ENCODE measurements at places on chromosomes 1 and 21. TPM values are rescaled to one million over a fixed set of nuclear protein-coding genes. Genes with fewer than 3 reads are reported as not detected.
A peak's percentile ranks its signal among the peaks of the same experiment; 100 is the strongest.

ABCA4 gene
- total RNA-seq, result not detected

GBP6 gene
- 0.27 TPM for total RNA-seq

CHD5 gene
- 0.67 TPM for total RNA-seq

DNA sequence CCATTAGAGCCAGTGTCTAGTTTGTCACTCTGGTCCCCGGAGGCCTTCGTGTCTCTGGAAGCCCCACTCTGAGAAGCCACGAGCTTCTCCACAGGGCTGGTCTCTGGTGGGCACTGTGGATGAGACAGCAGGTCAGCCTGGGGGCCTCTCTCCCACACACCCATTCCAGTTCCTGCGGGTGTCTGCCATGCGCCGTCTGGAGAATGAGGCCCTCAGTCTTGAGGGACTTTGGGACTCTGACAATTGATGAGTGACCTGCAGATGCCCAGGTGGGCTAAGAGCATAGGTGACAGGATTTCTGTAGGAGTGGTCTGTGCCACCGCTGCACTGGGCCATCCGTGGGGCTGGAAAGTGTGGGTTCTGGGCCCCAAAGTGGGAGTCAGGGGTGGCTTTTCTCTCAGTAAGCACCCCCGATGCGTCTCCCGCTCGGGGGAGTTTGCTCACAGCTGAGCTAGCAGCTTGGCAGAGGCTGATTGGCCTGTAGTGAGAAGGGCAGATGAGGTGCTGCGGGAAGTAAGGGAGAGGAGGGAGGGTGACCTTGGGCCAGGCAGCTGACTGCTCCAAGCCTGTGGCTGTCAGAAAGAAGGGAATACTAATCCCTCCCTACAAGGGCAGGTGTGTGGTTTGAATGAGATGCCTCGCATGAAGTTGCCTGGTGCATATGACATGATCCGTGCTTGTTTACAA is 26.4 kb downstream of the LHX4 start:
- DNase-seq, result no peak
- no peaks in the 10 kb centered on the region for H3K4me1 ChIP-seq
- H3K36me3 ChIP-seq, result no peaks in the 10 kb centered on the region
- no peak overlapping the region for H3K27ac ChIP-seq

GRCh38 chr1:172342584-172343239 is 77.8 kb upstream of the C1orf105 start:
- DNase-seq, result no peak
- H3K36me3 ChIP-seq, result peaks cover 13% of the 10 kb centered on the region
- H3K4me1 ChIP-seq, result peaks cover 58% of the 10 kb centered on the region
- no peak overlapping the region for H3K4me3 ChIP-seq
- H3K27ac ChIP-seq, result no peak overlapping the region

FCRL4 gene
- not detected for total RNA-seq

DNA sequence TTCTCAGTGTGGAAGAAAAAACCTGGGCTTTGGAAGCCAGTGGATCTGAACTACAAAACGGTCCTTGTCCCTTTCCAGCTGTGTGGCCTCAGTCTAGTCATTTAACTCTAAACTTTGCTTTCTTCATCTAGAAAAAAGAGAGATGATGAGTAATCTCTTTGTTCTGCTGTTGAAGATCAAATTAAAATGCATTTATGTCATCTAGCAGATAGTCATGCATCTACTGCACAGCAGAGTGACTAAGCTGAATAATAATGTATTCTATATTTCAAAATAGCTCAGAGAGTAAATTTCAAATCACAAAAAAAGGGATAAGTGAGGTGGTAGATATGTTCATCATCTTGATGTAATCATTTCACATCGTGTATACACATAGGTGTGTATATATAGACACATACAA is 473.2 kb downstream of the DSCAM start:
- DNase-seq, result no peak
- H3K27ac ChIP-seq, result no peak overlapping the region
- H3K27me3 ChIP-seq, result no peaks in the 10 kb centered on the region
- H3K4me3 ChIP-seq, result no peak overlapping the region

GRCh38 chr1:153364766-153365666 is 7.4 kb downstream of the S100A9 start:
- peaks cover 7% of the 10 kb centered on the region for H3K27me3 ChIP-seq
- H3K4me1 ChIP-seq, result no peaks in the 10 kb centered on the region
- no peak overlapping the region for H3K4me3 ChIP-seq
- H3K27ac ChIP-seq, result no peak overlapping the region

DNA sequence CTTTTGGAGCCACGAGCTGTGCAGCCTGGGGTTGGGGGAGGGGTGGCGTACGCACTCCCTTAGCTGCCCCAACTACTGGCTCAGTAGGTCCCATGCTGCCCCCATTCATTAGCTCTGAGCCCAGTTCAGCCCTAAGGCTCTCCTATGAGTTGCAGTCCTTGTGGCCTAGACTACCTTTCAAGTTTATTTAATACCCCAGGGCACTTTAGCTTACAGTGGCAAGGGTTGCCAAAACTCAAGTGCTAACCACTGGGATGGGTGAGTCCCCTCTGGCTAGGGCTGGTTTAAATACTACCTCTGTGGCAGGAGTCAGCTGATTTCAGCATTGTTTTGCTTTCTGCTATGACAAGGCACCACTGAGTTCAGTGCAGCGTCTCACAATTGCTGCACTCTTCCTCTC is 118.2 kb downstream of the ODF2L start:
- H3K27ac ChIP-seq, result no peak overlapping the region
- H3K4me3 ChIP-seq, result no peak overlapping the region
- no peaks in the 10 kb centered on the region for H3K4me1 ChIP-seq
- no peak for DNase-seq
- H3K36me3 ChIP-seq, result no peaks in the 10 kb centered on the region
- H3K27me3 ChIP-seq, result no peaks in the 10 kb centered on the region

OR6K3 gene
- not detected for total RNA-seq

- DNase-seq, result peak; percentile 8
- peaks cover 5% of the 10 kb centered on the region for H3K36me3 ChIP-seq
- H3K4me3 ChIP-seq, result no peak overlapping the region
- H3K27me3 ChIP-seq, result no peaks in the 10 kb centered on the region
- H3K4me1 ChIP-seq, result peaks cover 31% of the 10 kb centered on the region
Observed at GRCh38 chr21:14453339-14454015, 70.5 kb upstream of the HSPA13 start.

CCDC17 gene
- 3.3 TPM for total RNA-seq

Data from activated CD4-positive, alpha-beta T cell treated with anti-CD3 and anti-CD28 coated beads, Interleukin-2, amount 10 ng/mL, durations not matched to agents 7 days and 5 days (primary cell).